ENCODE measurements at places on chromosomes 11 and 22. TPM values are rescaled to one million over a fixed set of nuclear protein-coding genes. Genes with fewer than 3 reads are reported as not detected.

GRCh38 chr11:13062115-13062514 is 53.0 kb downstream of the RASSF10 start:
- H3K27ac ChIP-seq, result no peak overlapping the region
- no peak overlapping the region for H3K4me3 ChIP-seq

- no peak overlapping the region for H3K27ac ChIP-seq
- no peaks in the 10 kb centered on the region for H3K4me1 ChIP-seq
- H3K27me3 ChIP-seq, result no peaks in the 10 kb centered on the region
- DNase-seq, result peak; percentile 32
- H3K4me3 ChIP-seq, result no peak overlapping the region
These were observed 504.2 kb downstream of the SOX6 start for GRCh38 chr11:15852179-15852578.

GRCh38 chr22:47474895-47475294 is 712.4 kb downstream of the TBC1D22A start:
- H3K4me1 ChIP-seq, result no peaks in the 10 kb centered on the region
- DNase-seq, result no peak
- no peak overlapping the region for H3K4me3 ChIP-seq
- no peaks in the 10 kb centered on the region for H3K36me3 ChIP-seq

DNA sequence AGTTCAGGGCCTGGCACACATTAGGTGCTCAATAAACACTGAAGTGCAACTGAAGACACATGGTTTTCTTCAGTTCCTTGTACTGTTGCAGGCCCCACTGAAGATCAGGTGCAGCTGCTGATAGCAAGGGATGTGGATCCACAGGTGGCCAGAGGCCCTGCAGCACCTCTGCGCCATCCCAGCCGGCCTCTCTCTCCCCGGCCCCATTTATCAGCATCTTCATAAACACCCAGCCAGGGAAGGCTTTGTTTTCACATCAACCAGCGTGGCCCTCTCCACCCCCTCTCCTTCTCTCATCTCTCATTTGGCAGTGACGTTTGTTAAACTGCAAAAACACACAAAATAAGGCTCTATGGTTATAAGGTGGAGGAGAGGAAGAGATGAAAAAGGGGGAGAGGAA is 528.8 kb downstream of the BUD13 start:
- H3K27me3 ChIP-seq, result no peaks in the 10 kb centered on the region
- DNase-seq, result no peak
- H3K4me3 ChIP-seq, result no peak overlapping the region
- H3K4me1 ChIP-seq, result no peaks in the 10 kb centered on the region

DNA sequence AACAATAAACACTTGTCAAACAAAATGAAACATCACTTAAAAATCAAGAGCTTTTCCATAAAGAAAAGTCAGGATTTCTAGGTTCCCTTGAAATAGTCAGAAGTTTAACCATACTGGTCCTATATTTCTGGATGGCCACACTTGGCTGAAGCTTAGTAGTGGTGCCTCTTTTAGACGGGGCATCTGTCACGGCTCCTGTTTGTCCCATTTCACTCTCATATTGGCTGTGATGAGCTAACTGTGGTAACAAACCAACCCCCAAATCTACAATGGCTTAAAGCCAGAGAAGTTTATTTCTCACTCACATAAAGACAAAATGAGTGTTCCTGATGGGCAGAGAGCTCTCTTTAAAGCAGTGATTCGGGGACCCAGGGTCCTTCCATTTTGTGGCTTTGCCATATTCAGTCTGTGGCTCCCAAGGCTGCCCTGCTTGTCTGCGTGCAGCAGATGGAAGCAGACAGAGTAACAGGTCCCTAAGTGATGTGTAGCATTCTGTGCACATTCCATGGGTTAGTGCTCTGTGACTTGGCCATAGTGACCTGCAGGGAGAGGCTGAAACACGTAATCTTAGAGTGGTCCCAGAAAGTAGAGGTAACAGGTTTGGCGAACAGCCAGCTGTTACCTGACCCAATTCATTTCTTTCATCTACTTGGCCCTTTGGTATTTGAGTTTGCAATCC is 137.4 kb downstream of the HIPK3 start:
- H3K4me1 ChIP-seq, result no peaks in the 10 kb centered on the region
- H3K27me3 ChIP-seq, result no peaks in the 10 kb centered on the region
- H3K27ac ChIP-seq, result no peak overlapping the region
- no peak overlapping the region for H3K4me3 ChIP-seq

DNA sequence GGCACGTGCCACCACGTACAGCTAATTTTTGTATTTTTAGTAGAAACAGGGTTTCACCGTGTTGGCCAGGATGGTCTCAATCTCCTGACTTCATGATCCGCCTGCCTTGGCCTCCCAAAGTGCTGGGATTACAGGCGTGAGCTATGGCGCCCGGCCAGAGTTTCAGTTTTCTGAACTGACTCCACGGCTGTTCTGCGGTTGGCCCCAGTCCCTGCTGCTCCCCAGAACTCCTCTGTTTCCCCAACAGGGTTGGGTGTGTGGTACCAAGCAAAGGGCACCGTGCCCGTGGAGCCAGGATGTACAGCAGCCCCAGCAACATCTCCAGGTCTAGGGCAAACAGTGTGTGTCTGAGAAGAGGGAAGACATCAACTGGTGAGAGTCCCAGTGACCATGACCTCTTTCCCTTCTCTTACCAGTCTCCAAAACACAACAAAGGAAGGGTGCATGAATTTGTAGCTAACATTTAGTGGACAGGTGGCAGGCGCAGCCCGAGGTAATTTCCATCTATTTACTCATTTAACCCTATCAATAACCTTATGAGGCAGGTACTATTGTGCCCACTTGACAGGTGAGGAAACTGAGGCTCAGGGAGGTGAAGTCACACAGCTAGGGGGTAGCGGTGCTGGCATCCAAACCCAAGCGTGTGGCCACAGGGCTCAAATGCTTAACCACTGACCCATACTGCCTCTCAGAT is 57.0 kb upstream of the RBFOX2 start:
- no peaks in the 10 kb centered on the region for H3K27me3 ChIP-seq
- no peak overlapping the region for H3K4me3 ChIP-seq
- no peak overlapping the region for H3K27ac ChIP-seq
- H3K36me3 ChIP-seq, result no peaks in the 10 kb centered on the region
- H3K4me1 ChIP-seq, result peaks cover 12% of the 10 kb centered on the region

DNA sequence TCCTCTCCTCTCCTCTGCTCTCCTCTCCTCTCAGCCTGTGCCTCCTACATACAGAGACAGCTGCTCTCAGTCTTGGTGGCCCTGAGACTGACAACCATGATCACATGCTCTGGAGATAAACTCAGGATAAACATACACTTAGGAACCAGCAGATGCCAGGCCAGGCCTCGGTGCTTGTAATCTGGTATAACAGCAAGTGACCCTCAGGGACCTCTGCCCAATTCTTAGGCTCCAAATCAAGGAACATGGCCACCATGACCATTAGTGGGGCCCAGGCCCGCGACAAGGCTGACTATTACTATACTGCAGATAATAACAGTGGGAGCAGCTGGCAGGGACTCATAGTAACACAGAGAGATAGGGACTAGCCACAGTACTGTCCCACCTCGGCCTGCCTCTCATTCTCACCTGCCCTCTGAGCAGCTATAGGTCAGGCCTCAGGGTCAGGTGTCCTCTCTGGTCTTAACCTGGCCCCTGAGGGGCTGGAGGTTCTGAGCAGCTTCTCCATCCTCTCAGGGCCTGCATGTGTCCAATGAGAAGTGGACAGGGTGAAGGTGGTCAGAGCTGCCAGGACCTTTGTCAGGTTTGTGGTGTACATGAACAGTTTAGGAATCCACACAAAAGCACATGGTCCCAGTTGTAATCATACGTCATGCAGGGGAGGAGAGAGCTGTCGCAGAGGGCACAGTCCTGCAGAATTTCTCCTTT is 106.1 kb downstream of the GGTLC2 start:
- DNase-seq, result no peak
- no peaks in the 10 kb centered on the region for H3K4me1 ChIP-seq
- no peak overlapping the region for H3K27ac ChIP-seq
- H3K27me3 ChIP-seq, result no peaks in the 10 kb centered on the region

- DNase-seq, result no peak
- no peak overlapping the region for H3K4me3 ChIP-seq
- H3K27ac ChIP-seq, result no peak overlapping the region
- no peaks in the 10 kb centered on the region for H3K4me1 ChIP-seq
- no peaks in the 10 kb centered on the region for H3K36me3 ChIP-seq
These were observed 7.3 kb downstream of the HEPHL1 start for GRCh38 chr11:94028436-94028835.

DNA sequence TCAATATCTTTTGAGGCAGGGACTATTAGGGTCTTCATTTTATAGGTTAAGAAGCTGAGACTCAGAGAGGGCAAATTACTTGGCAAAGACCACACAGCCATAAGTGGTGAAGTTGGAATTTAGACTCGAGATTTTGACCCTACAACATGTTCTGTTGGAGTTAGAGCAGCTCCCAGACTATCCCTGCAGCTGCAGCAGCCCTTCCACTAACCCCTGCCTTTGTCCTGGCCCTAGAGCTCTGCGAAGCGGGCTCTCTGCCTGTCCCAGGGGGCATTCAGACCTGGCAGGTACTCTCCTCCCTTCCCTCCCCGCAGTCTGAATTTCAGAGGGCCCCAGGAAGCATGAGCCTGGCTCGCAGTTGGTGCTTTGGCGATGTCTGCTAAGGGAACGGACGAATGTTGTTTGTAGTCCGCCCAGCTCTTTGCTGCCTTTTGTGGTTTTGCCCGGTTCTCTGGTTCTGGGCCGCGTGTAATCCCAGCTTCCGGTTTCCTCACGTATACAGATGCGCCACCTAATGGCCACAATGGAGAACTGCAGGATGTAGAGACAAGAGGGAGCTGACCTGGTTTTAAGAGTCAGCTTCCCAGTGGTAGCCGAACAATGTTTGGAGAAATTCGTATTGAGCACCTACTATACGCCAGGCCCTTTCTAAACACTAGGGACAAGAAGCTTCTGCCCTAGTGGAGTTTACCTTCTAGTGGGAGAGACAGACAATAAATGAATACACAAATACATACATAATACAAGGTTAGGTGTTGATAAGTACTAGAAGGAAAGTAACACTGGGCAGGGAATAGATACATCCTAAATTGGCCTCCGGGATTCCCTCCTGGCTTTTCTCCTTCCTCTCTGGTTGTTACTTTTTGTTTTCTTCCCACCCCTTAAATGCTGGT is 125.2 kb downstream of the ST3GAL4 start:
- H3K36me3 ChIP-seq, result no peaks in the 10 kb centered on the region
- DNase-seq, result peak; percentile 86
- peaks cover 4% of the 10 kb centered on the region for H3K27me3 ChIP-seq
- no peak overlapping the region for H3K4me3 ChIP-seq

DNA sequence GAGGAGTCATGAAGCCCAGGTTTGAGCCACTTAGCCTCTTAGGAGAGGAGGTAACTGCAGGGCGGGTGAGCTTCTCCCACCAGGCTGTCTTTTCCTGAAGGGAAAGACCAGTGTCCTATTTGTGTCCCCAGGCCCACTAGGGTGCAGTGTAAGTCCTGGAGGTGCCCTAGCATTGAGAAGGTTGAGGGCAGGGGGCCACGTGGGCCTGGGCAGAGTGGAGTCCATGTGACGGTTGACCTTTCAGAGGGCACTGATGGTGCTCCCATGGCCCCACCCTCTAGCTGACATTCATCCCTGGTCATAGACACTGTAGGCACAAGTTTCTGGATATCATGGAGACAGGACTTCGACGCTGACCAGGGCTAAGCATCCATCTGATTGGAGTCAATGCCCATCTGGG is 44.1 kb upstream of the TP53I11 start:
- no peaks in the 10 kb centered on the region for H3K27me3 ChIP-seq
- no peaks in the 10 kb centered on the region for H3K4me1 ChIP-seq
- no peak overlapping the region for H3K27ac ChIP-seq
- H3K36me3 ChIP-seq, result no peaks in the 10 kb centered on the region
- H3K4me3 ChIP-seq, result no peak overlapping the region
- DNase-seq, result no peak

- no peak overlapping the region for H3K4me3 ChIP-seq
- H3K36me3 ChIP-seq, result no peaks in the 10 kb centered on the region
- peak overlapping the region; percentile 82 for H3K27ac ChIP-seq
- H3K4me1 ChIP-seq, result peaks cover 26% of the 10 kb centered on the region
These were observed 201.8 kb upstream of the E2F8 start for GRCh38 chr11:19442554-19442910.

Gene OR5A2
- total RNA-seq, result not detected

DNA sequence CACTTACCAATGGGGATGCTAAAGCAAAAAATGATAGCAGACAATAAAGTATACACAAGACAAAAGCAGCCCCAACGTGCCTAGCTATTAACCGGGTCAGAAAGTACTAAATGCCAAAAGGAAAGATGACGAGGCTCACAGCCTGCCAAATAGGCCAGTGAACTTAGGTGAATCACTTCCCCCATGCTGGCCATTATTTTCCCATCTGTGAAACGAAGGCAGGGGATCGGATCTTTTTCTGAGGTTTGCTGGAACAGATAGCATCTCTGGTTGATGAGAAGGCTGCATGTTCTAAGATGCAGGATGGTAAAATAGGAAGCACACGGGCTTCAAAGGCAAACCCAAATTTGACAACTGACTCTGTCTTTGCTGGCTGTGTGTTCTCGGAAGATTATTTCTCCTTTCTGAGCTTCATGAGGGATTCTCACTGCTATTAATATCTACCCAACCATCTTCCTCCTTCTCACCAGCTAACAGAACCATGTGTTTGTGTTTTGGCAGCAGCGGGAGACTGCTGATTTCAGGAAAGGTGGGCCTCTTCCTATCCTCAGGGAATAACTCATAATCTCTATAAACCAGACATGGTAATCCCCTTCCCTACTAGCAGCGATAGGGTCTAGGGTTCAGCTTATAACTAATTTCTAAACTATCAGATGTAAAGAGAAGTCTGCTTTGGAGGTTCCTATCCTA is 390.7 kb downstream of the LARGE1 start:
- no peaks in the 10 kb centered on the region for H3K4me1 ChIP-seq
- H3K27ac ChIP-seq, result no peak overlapping the region

DNA sequence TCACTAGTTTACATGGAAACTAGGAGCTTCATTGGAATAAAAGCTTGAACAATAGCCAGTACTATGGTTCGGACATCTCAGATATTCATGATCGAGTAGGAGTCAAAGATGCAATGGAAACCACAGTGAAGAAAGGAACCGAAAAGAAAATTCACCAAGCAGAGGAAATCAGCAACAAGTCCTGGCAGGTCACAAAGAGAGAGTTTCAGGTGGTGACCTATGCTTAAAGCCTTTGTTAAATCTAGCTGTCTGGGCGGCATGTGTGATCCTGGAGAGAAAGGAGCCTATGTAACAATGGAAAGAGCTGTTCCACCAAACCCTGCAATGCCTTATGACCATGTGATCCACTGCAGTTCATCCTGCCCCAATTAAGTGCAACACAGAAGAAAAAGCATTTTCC is 68.9 kb upstream of the POU2AF2 start:
- no peaks in the 10 kb centered on the region for H3K36me3 ChIP-seq
- H3K27ac ChIP-seq, result no peak overlapping the region
- no peaks in the 10 kb centered on the region for H3K4me1 ChIP-seq
- H3K27me3 ChIP-seq, result no peaks in the 10 kb centered on the region
- H3K4me3 ChIP-seq, result no peak overlapping the region

All from Caco-2 (cell line).